ENCODE measurements at places on chromosomes 6 and 20. TPM values are rescaled to one million over a fixed set of nuclear protein-coding genes. Genes with fewer than 3 reads are reported as not detected.

OOEP gene
- total RNA-seq = not detected

TNFRSF6B gene
- total RNA-seq = 0.69 TPM

BNIP5 gene
- total RNA-seq = not detected

FAM229B gene
- total RNA-seq = 10.6 TPM

GRCh38 chr6:81906041-81906440 lies 153.6 kb upstream of the TENT5A start:
- no peak overlapping the region for H3K27ac ChIP-seq
- H3K4me3 ChIP-seq = no peak overlapping the region
- H3K4me1 ChIP-seq = no peaks in the 10 kb centered on the region

- no peak overlapping the region for H3K4me3 ChIP-seq
- H3K27ac ChIP-seq = no peak overlapping the region
- no peaks in the 10 kb centered on the region for H3K27me3 ChIP-seq
- peaks cover 8% of the 10 kb centered on the region for H3K36me3 ChIP-seq
- no peak for DNase-seq
Measured at GRCh38 chr6:149769676-149770075, 20.1 kb downstream of the PCMT1 start.
